Natural killer cell treated with Interleukin-12 subunit alpha and Interleukin-12 subunit beta and Interleukin-15 and Interleukin-18, amount 100 ng/mL, for 72 hours (primary cell): ENCODE measurements at places on chromosomes 6 and 20.

DNA sequence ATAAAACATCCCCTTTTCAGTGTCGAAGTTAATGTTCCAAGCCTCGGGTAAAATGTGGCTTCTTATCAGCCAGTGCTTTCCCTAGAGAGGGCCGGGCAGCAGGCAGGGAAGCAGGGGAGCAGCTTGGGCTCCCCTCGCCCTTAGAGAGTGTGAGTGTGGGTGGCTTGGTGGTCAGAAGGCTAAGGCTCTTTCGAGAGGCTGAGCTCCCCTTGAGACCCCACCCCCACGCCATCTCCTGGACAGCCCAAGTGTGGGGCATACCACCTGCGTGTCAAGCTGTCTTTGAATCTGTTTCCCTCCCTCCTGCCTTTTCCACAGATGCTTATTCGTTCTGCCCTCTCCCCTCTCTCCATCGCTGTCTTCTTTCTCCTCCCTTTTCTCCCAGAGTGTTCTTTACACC is 95.1 kb upstream of the FOXP4 start:
- DNase-seq: no peak

DNA sequence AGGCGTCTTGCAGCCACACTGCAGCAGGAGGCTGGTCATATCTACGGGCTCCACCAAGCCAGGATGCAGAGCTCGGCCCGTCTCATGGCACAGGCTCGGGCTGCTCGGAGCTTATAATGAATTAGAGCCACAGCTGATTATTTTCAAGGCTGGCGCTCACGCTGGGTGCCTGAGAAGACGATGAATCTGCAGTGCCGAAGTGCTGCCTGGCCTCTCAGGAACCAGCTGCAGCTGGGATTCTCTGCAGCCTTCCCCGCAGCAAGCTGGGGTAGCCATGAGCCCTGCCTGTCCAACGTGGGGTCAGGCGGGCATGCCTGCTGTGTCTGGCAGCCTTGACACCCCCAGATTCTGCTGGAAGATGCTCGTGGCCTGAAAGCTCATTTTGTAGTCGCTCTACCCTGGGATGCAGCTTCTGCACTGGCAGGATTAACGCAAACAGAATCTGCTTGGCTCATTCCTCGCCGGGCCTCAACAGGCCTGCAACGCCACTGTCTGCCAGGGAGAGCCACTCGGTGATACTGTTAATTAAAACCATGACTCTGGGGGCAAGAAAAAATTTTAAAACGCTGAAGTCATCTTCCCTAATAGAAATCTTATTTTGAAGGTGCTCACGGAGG is 104.3 kb downstream of the CDH26 start:
- DNase-seq: no peak

DNA sequence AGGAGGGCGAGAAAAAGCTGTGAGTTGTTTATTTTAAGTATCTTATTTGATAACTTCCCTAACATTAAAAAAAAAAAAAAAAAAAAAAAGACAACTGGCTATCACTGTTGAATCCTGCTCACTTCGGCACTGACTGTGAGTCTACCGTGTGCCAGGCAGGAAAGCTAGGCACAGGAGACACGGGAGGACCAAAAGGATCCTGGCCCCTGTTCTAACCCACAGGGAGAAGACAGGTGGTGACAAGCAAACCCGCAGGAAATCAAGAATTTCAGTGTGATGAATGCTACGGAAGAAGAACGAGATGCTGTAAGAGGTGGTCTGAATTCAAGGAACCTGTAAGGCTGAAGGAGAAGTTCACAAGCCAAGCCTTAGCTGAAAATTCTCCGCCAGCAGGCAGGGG is 94.7 kb upstream of the NFATC2 start:
- DNase-seq: no peak

GRCh38 chr6:105484238-105485161 is 81.6 kb upstream of the PREP start:
- no peak for DNase-seq

DNA sequence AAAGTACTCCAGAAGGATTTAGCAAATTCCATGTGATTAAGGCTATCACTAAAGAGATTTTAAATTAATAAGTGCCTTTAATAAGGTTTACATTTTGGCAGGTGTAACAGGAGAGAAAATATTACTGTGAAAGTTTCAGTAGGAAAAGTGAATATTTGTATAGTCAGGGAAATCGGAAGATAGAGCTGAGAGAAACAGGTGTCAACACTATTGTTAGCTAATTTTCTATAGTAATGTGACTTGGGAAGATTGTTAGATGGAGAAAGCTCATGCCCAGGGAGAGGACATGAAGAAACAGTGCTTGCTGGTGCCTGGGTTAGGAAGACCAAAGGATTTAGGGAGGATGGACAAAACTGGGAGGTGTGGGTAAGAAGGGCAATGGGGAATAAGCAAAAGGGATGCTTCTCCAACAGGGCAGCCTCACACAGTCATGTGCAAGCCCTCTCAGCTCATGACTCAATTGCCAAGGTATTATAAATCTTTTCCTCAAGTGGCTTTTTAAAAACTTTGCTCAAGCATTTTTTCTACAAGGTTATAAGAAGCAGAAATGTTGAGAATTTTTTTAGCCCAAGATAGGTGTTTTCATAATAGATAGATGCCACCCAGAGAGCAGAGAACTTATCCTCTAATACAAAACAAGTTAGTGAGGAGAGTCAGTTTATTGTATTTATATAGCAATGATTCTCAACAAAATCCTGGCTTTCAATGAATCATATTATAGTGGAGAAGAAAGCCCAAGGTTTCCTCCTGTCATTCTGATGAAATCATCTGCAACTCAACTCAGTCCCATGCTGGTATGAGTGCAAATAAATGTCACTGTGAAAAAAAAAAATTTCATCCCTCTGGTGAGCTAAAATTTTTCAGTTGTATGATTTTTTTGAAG is 325.2 kb upstream of the NT5E start:
- no peak for DNase-seq

GRCh38 chr20:19828232-19828631 is 70.2 kb downstream of the RIN2 start:
- DNase-seq: no peak

- DNase-seq: no peak
Observed at GRCh38 chr20:15814360-15814759, 758.9 kb downstream of the KIF16B start.

DNA sequence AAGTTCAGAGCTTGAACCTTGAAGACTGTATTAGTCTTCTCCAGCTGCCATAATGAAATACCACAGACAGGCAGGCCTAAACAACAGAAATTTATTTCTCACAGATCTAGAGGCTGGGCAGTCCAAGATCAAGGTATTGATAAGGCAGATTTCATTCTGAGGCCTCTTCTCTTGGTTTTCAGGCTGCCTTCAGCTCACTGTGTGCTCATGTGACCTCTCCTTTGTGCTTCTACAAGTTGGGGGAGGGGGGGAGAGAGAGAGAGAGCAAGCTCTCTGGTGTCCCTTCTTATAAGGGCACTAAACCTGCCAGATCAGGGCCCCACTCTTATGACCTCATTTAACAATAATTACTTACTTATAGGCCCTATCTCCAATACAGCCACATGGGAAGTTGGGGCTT is 102.6 kb upstream of the RSPO3 start:
- DNase-seq: no peak

GRCh38 chr6:11584244-11584643 is 46.7 kb downstream of the TMEM170B start:
- no peak for DNase-seq

- DNase-seq: no peak
Observed at GRCh38 chr6:133945158-133945557, 7.9 kb upstream of the TBPL1 start.

DNA sequence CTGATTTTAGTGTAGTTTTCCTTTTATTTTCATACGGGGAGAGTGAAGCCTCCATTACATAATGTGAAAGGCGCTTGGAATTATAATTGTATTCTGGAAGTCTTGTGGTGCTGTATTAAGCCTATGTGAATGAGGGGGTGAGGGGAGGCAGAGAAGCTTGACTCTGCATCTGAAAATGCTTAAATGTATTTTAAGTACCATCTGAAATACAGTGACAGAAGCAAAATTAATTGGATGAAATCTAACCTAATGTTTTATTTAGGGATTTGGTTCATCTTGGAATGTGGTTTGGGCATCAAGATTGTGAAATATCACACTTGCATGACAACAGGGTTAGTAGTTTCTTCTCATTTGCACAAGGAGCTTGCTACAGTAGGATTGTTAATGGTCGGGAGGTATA is 41.2 kb downstream of the TMEM200A start:
- DNase-seq: no peak

GRCh38 chr6:127180426-127180825 is 62.0 kb downstream of the RSPO3 start:
- DNase-seq: no peak
